CD4-positive, CD25-positive, alpha-beta regulatory T cell (primary cell): ENCODE measurements at places on chromosomes 12 and 14. TPM values are rescaled to one million over a fixed set of nuclear protein-coding genes. Genes with fewer than 3 reads are reported as not detected.

GLIPR1L1 gene
- not detected for polyA plus RNA-seq

ALG10 gene
- polyA plus RNA-seq = 3.0 TPM

GPX2 gene
- 0.94 TPM for polyA plus RNA-seq

GALNT8 gene
- 3.0 TPM for polyA plus RNA-seq

GLIPR1L2 gene
- 2.2 TPM for polyA plus RNA-seq

CLMN gene
- not detected for polyA plus RNA-seq

- H3K27ac ChIP-seq = no peak overlapping the region
- H3K36me3 ChIP-seq = no peaks in the 10 kb centered on the region
- no peak overlapping the region for H3K4me3 ChIP-seq
- no peaks in the 10 kb centered on the region for H3K4me1 ChIP-seq
Measured at GRCh38 chr12:91210618-91211017, 28.0 kb upstream of the DCN start.

DNA sequence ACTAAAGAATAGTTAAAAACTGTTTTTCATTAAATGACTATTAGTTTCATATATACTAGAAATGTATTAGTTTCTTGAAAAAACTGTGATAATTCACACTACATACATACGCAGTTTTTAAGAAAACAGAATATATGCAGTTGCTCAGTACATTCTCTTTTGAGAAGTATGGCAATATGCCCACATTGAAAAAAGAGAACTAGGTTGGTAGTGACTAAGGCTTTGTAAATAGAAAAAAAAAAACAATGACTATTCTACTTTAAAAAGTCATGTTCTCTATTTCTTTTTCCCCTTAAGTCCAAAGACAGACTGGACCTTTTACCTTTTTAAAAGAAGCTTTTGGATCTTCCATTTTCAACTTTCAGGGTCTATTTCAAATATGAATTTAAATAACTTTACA, 25.0 kb downstream of the SNX6 start:
- H3K27me3 ChIP-seq = no peaks in the 10 kb centered on the region
- H3K27ac ChIP-seq = no peak overlapping the region
- no peak overlapping the region for H3K4me3 ChIP-seq
- DNase-seq = no peak
- peaks cover 84% of the 10 kb centered on the region for H3K36me3 ChIP-seq

- H3K36me3 ChIP-seq = no peaks in the 10 kb centered on the region
- no peaks in the 10 kb centered on the region for H3K27me3 ChIP-seq
- peaks cover 40% of the 10 kb centered on the region for H3K4me1 ChIP-seq
- no peak for DNase-seq
Measured at GRCh38 chr12:89947437-89948270, 239.0 kb upstream of the ATP2B1 start.

GRCh38 chr12:107319533-107320032, 226.2 kb upstream of the CRY1 start:
- H3K4me1 ChIP-seq = peaks cover 32% of the 10 kb centered on the region
- peak overlapping the region; percentile 66 for H3K4me3 ChIP-seq
- H3K27me3 ChIP-seq = peaks cover 11% of the 10 kb centered on the region
- no peaks in the 10 kb centered on the region for H3K36me3 ChIP-seq

- H3K4me1 ChIP-seq = no peaks in the 10 kb centered on the region
- no peaks in the 10 kb centered on the region for H3K36me3 ChIP-seq
- no peak for DNase-seq
- no peak overlapping the region for H3K27ac ChIP-seq
- no peak overlapping the region for H3K4me3 ChIP-seq
Measured at GRCh38 chr12:22416801-22417200, 82.3 kb upstream of the ST8SIA1 start.

GRCh38 chr12:120489018-120489417, 6.9 kb upstream of the DYNLL1 start:
- no peak overlapping the region for H3K4me3 ChIP-seq
- H3K27me3 ChIP-seq = no peaks in the 10 kb centered on the region
- no peaks in the 10 kb centered on the region for H3K4me1 ChIP-seq
- H3K27ac ChIP-seq = no peak overlapping the region
- no peak for DNase-seq

DNA sequence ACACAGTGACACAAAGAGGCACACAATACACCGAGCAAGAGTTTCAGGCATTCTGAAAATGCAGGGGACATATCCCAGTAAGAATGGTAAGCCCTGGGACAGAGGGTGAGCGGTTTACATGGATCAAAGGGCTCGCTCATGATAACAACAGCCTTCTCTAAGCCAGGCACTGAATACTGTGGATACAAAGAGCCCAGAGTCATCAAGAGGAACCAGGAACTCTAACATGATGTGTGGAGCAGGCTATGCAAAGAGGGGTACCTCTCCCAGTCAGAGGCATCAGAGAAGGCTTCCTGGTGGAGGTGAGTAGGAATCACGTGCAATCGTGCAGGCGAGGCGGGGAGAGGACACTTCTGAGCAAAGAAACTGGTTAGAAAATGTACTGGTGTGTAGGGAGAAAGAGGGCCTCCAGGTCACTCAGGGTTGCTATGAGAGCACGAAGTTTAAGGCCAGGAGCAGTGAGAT, 76.9 kb upstream of the EEA1 start:
- no peaks in the 10 kb centered on the region for H3K36me3 ChIP-seq
- H3K4me3 ChIP-seq = no peak overlapping the region
- DNase-seq = no peak
- no peaks in the 10 kb centered on the region for H3K4me1 ChIP-seq
- no peak overlapping the region for H3K27ac ChIP-seq
- no peaks in the 10 kb centered on the region for H3K27me3 ChIP-seq

DNA sequence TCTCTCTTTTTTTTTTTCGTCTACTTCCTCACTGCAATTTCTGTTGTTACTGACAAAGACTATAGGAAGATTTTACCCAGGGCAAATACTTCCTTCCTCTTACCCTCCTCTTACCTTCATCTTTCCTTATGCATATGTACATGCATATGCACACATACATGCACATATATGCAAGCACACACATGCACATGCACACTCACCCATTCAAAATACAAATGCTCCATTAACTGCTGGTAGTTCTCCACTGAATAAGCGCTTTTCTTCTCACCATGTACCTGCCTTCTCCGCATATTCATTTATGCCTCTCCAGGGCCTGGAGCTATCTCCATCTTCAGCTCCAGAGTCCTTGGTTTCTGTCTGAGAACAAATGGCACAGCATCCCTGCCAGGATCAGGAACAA, 632 bp downstream of the C12orf54 start:
- no peaks in the 10 kb centered on the region for H3K4me1 ChIP-seq
- no peaks in the 10 kb centered on the region for H3K36me3 ChIP-seq
- H3K27me3 ChIP-seq = no peaks in the 10 kb centered on the region

DNA sequence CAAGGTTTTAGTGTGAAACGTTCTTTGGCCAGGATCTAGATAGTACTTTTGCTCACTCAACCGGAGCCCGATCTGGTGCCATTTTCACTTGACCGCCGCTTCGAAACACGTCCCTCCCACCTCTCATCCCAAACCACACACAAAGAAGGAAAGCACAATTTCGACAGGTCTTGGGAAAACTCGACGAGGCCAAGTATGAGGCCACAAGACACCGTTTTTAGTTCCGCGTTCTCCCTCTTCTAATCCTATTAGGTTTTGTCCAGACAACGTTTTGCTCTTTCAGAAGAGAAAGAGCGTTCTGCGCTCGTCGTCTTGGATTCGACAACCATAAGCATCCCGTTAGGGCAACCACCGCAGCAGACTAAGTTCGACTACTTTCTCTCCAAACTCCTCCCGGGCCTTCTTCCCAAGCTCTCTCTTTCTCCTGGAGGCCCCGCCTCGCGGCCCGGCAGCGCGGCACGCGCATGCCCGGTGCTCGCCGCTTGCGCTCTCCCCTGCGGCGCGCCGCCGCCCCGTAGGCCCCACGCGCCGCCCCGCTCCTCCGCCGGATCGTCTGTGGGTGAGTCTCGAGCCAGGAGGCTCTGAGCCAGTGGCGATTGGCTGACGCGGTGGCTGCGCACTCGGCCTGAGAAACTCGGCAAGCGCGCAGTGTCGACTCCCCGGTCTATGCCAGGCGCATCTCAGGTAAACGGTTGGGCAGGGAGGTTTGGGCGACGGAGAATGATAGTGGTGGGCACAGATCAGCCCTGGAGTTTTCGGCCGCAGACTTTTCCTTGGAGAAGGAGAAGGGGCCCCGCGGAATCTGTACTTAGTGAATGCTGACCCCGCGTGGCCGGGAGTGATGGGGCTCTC, at the start of gene MIPOL1:
Gene MIPOL1 (plus strand): TSS at position 517 of the 852 bp plus-strand sequence. CDS start 49,952 bp downstream, outside the sequence.
- no peak for DNase-seq
- no peak within 1 kb of the TSS for H3K27ac ChIP-seq
- H3K4me1 ChIP-seq = no peaks in the 10 kb centered on the region
- H3K27me3 ChIP-seq = no peaks in the 10 kb centered on the region
- no peaks in the 10 kb centered on the region for H3K36me3 ChIP-seq

DNA sequence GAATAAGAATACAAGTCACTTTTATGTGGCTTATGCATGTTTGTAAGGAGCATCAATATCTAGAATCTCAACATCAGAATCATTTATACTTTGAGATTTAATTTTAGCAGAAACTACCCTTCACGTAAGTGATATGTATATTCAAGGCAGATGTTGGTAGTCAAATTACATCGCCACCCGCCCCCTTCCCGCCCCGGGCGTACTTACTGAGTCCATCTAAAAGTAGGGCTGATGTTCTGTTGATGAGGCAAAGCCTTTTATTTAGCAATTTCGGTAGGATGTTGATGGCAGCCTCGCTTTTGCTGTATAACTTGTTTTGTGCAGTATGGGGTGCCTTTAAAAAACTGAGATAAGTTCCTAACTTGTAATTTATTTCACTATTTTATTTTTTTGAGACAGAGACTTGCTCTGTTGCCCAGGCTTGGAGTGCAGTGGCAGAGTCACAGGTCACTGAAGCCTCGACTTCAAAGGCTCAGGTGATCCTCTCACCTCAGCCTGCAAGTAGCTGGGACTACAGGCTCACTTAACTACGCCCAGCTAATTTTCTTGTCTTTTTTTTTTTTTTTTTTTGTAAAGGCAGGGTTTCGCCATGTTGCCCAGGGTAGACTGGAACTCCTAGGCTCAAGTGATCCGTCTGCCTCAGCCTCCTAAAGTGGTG, 30.8 kb downstream of the KTN1 start:
- DNase-seq = no peak
- no peak overlapping the region for H3K4me3 ChIP-seq
- H3K27me3 ChIP-seq = no peaks in the 10 kb centered on the region
- peaks cover 26% of the 10 kb centered on the region for H3K36me3 ChIP-seq
